ENCODE measurements at places on chromosomes 11 and 22.

- no peak for DNase-seq
Measured at GRCh38 chr11:19243143-19243542, 2.4 kb upstream of the E2F8 start.

- DNase-seq = no peak
Measured at GRCh38 chr22:47230251-47230650, 467.8 kb downstream of the TBC1D22A start.

- peak; percentile 90 for DNase-seq
Measured at GRCh38 chr11:108289699-108290098, 66.8 kb downstream of the ATM start.

- DNase-seq = no peak
Measured at GRCh38 chr11:78961247-78961646, 386.6 kb upstream of the NARS2 start.

DNA sequence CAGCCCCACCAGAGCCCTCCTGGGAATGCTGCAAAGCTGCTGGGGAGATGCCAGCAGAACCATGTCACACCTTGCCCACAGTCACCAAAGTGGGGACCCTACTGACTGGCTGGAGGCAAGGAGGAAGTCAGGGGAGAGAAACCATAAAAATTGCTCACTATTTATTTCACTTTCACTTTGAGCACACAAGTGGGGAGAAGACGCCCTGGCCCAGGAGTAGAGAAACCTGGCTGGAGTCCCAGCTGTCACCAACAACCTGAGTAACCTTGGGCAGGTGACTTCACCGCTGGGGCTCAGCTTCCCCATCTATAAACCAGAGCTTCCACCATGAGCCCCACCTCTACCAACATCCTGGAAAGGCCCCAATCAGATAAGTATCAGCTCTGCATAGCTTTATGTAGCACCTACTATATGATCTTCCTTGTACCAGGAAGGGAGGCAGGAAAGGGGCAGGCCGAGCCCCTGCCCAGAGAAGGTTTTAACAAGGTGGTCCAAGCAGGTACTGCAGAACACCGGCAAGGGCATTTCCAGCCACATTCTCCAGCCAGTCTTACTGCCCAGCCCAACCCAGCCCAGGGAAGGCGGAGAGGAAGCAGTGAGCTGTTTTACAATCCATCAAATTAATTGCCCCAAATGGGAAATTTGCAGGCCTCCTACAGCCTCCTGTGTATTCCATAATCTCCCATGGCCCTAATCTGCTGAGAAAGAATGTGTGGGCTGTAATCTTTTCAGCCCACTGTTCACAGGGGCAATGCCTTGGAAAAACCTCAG is 27.6 kb downstream of the PLEKHA7 start:
- DNase-seq = no peak

DNA sequence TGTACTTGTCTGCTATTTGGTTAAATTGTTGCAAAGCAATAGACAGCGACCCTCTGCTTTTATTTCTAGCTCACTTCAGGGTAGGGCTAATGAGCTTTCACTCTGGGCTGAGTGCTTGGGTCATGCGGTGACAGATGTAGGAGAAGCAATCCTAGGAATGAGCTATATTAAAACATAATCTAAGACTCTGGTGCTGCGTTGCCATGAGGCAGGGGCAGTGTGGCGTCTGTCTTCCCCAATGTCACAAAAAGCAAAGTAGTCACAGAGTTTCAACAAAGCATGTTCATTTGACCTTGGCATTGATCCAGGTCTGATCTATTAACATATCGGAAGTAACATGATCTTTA is 55.5 kb upstream of the GRAMD1B start:
- no peak for DNase-seq

DNA sequence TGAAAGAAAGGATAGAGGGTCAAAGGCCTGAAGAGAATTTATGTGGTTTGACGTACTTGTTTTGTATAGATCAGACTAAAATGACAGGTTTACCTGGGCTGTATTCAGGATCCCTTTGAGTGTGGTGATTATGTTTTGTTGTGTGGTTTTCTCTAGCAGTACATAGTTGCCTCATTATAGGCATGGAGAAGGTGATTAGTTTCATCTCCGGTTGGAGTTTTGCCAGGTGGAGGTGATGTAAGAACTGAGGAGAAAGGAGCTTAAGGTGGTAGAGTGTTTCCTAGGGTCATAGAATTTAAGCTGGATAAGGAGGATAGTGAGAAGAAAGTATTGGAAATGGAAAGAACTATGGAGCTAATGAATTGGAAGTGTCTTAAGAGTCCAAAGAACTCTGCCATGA is 229.0 kb downstream of the TMEM135 start:
- DNase-seq = no peak

GRCh38 chr22:42313804-42314581 is 43.5 kb upstream of the TCF20 start:
- peak; percentile 22 for DNase-seq

DNA sequence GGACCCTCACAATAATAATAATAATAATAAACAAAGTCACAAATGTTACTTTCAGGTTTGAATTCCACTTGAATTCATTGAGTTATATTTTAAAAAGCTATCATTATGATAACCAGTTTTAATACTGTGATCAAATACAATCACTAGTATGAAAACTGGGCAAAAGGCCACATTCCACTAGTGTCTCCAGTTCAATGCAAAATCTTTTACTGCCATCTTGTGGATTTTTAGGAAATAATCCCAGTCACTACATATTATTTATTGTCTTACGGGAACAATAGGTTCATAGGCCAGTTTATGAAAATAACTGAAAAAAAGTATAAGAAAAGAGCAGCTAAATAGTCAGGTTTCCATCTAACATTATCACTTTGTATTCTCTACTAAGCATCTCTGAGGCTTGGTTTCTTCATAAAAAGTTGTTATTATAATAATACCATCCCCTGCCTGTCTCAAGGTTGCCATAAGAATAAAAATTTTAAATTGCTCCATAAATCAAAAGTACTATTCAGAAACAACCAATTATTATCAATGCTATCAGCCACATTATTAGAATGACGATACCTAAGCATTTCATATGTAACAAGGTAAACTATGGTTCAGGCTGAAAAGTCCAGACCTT is 533.9 kb upstream of the CCDC90B start:
- DNase-seq = peak; percentile 76

- no peak for DNase-seq
Measured at GRCh38 chr11:106395716-106396349, 318.4 kb downstream of the AASDHPPT start.

DNA sequence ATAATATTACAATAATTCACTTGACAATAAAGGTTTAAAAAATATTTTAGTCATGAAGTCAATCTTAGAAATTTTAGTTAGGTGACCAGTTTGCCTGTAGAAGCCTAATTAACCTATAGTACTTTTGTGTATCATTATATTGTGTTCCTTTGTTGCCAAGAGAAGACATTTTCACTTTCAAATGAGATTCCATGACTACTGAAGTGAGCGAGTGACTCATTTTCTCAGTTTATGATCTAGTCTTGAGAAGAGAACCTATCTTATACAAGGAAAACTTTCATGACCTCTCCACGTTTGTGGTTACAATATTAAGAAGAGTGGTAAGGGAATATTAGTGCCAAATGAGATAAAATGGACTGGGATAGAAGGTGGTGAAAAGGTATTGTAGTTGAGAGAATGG is 423.9 kb upstream of the CHORDC1 start:
- DNase-seq = no peak

DNA sequence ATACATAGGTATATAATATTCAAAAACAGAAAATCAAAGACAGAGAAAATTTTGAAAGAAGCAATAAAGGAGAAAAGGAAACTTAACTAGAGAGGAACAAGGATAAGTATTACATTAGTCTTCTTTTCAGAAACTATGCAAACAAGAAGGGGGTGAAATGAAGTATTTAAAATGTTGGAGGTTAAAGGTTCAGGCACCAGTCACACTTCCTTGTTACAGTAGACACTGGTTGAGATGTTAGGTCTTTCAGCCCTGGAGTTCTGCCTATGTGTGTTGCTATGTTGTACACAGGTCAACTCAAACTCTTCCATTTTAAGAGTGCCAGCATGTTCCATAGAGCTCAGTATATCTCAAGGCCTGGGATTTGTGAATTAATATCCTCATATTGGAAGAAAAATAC is 6.0 kb upstream of the MS4A4A start:
- no peak for DNase-seq

DNA sequence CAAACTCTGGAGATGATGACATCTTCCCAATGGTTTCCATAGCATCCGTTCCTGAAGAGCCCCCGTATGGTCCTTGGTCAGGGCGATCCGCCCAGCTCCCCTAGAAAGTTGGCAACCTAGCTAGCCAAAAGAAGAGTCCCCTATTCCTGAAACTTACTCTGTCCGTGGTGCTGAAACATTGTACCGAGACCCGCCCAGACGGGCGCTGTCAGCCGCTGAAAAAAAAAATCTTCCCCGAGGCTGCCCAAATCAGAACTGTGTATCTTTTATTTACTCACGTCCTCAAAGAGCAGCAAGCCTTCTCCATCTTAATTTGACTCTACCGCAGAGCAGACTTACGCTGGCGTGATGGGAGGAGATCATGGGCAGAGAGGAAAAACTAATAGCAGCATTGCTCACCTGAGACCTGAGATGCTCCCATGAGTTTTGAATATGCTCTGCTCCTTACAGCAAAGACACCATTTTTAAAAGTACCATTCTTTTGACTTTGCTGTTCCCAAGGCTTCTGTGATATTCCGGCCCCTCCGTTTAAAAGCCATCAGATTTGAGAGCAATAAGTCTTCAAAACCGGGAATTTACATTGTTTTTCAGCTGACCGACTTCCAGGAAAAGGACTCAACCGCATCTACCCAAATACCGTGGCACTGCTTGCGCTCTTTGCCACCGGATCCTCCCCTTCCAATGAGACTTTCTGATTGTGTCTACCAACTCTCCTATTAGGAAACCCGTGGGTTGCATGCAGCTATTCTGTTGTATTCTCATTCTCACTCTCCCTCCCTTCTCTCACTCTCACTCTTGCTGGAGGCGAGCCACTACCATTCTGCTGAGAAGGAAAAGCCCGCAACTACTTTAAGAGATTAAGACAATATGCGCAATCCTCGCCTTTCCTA is at the start of gene SLC17A6:
TSS of gene SLC17A6 (plus strand) at position 786 of the 890 bp plus-strand sequence. CDS start 153 bp downstream, outside the sequence.
- peak; percentile 78 for DNase-seq

GRCh38 chr11:111851636-111852035 is 19.7 kb downstream of the ALG9 start:
- DNase-seq = no peak

GRCh38 chr22:23789638-23790037 is 2.9 kb downstream of the SMARCB1 start:
- DNase-seq = no peak

- DNase-seq = no peak
Measured at GRCh38 chr22:32127904-32128303, 31.2 kb downstream of the C22orf42 start.

DNA sequence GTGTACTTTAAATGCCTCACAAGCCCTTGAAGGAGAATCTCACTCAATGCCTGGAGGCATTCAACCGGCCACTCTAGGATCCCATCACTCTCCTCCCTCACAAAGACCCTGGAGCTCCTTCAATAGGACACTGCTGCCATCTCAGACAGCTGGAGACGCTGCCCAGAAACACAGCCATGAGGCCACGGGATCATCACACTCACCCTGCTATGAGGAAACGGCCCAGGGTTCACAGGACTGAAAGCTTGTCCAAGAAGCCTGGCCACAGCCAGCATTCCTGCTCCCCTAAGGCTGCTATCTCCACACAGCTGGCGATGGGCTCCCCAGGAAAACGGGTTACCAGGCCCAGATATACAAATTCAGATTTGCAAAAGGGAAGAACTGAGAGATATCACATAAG is 13.2 kb downstream of the CARS1 start:
- DNase-seq = no peak

GRCh38 chr11:1670905-1671371 is 26.1 kb upstream of the KRTAP5-6 start:
- DNase-seq = no peak

- DNase-seq = no peak
Measured at GRCh38 chr11:87324817-87325489, 287.2 kb downstream of the TMEM135 start.

- DNase-seq = no peak
Measured at GRCh38 chr22:49629586-49630447, 197.9 kb downstream of the BRD1 start.
